Stimulated activated CD4-positive, alpha-beta T cell treated with anti-CD3 and anti-CD28 coated beads, Interleukin-1b, Interleukin-23, amount 100 ng/mL, for 1 hour (primary cell): ENCODE measurements at places on chromosomes 13 and 19.

- no peak for DNase-seq
Observed at GRCh38 chr13:52783943-52784342, 44.3 kb upstream of the CNMD start.

GRCh38 chr19:51158474-51159129, 16.5 kb downstream of the SIGLEC7 start:
- peak; percentile 33 for DNase-seq

- no peak for DNase-seq
Observed at GRCh38 chr19:4529924-4530522, 5.0 kb downstream of the PLIN5 start.

- DNase-seq = no peak
Observed at GRCh38 chr19:12350890-12351197, 14.6 kb downstream of the ZNF442 start.

GRCh38 chr19:54369082-54369687, 4.5 kb upstream of the LAIR1 start:
- DNase-seq = no peak

DNA sequence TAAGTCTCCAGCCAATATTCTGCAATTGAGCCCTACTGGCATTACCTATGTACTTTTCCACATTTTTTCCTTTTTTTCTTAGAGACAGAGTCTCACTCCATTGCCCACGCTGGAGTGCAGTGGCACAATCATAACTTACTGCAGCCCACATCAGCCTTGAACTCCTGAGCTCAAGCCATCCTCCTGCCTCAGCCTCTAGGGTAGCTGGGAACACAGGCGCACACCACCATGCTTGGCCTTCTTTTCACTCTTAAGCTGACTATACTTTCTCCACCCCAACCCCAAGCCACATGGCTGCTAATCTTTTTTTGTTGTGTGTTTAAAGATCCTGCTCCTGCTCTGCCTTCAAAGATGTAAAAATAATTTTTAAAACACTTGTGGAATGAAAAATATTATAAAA, 1.6 kb upstream of the LATS2 start:
- DNase-seq = no peak

DNA sequence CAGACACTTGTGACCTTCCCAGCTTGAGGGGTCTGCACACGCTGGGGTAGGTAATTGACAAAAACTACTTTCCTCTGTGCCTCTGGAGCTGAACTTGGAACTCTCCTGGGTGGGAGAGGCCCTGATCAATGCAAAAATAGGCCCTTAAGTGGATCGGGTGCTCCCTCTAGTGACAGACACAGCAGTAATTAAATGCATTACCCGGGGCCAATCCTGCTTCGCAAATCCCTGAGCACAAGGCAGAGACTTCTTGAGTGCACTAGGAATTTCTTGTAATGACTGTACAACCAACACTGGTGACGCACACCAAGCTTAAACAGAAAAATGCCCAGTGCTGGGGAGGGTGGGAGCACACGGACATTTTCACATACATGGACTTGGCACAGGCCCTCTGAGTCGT, 10.6 kb upstream of the UBE2S start:
- no peak for DNase-seq

DNA sequence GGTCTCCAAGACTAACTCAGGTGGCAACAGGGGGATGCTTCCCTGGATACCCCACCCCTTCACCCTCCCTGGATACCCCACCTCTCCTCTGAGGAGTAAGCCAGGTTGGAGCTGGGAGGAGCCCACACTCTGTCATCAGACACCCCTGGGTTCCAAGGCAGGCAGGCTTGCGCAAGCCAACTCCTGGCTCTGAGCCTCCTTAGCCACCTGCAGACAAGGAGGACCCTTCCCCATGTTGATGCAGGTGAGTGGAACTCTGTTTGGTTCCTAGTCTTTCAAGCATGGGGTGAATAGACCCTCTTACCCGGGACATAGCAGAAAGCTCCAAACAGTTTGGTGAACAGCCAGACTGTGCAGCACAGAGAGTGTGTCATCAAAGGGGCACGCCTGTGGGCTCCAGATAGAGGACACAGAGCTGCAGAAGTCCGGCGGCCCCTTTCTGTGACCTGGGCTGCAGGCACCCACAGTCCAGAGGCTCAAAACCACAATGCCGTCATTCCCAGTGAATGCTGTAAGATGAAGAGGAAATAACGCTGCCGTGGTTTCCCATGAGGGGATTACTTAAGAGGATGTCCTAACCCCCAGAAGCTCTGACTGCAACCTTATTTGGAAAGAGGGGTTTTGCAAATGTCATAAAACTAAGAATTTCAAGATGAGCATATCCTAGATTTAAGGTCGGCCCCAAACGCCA, 12.1 kb upstream of the HAS1 start:
- DNase-seq = no peak

- no peak for DNase-seq
Observed at GRCh38 chr13:24006520-24007248, 109.4 kb upstream of the C1QTNF9B start.

DNA sequence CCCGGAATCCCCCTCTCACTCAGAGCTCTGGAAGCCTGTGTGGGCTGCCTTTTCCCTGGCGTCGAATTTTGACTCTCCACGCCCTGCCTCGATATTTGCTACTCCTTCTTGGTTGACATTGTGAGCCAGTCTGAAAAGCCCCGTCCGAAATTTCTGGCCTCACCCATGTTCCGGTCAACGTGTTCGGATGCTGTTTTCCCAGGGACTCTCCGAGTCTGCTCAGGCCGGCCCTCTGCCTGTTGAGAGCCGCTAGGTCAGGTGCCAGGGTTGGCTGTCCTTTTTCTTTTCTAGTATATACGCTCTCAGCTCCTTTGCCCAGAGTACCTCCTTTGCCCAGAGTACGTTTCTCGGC, 6.8 kb upstream of the DGKH start:
- DNase-seq = no peak

DNA sequence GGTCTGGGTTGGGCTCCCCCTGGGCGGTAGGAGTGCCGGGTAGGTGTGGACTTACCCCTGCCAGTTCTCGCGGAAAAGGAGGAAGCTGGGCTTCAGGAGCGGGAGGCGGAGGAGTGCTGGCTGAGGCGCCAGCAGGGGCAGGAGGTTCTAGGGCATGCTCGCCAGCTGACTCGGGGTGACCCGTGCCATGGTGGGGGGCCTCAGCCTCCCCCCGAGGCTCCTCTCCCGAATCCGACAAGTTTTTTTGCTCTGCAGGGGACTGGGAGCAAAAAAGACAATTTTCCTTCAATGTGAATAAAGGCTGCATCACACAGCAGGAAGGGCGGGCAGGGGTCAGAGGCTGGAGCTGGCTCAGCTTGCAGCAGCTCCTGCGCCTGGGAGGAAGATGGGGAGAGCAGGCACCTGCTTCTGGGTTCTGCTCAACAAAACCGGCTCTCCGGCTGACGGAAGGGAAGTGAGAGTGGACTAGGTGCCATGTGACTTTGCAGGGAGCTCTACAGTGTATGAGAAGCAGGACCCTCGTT, 26.5 kb downstream of the RANBP3 start:
- DNase-seq = no peak

DNA sequence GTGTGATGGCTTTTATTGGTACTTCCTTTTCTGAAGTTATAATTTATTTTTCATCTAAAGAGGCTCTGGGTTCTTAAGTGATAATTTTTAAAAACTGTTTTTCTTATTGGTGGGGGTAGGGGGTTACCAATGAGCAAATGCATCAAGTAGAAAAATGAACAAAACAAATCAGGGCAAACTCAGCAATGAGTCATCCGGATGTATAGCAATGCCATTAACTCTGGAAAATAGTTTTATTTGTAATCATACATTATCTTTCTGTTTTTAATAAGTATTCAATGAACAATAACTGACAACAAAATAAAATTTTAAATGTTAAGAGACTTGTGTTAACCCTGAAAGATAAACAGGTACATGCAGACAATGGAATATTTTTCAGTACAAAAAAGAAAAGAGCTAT, 67.6 kb downstream of the UFM1 start:
- no peak for DNase-seq

- DNase-seq = no peak
Observed at GRCh38 chr13:20415694-20416107, 110.0 kb downstream of the CRYL1 start.

- no peak for DNase-seq
Observed at GRCh38 chr13:75798353-75799255, 162.5 kb downstream of the LMO7 start.

DNA sequence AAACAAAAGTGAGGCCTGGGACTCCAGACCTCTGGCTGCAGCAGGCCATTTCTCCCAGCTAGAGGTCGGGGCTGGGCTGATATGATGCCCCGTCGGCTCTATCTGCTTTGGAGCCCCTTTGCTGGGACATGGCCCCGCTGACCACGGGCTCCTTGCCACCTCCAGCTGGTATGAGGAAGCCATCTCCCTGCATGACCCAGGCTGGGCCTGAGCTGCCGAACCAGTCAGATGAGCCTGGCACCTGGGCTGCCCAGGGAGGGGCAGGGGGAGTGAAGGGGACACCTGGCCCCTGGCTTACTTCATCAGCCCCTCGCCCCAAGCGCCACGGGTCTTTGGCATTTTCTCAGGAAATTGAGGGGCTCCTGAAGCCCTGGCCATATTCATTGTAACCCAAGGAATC, 7.8 kb downstream of the ZSWIM4 start:
- DNase-seq = no peak

GRCh38 chr19:48656840-48657474, 11.0 kb upstream of the CA11 start:
- DNase-seq = no peak

GRCh38 chr13:20565115-20565736, 1.7 kb upstream of the IFT88 start:
- DNase-seq = no peak

- no peak for DNase-seq
Observed at GRCh38 chr13:49443357-49443703, 534 bp downstream of the CAB39L start.

DNA sequence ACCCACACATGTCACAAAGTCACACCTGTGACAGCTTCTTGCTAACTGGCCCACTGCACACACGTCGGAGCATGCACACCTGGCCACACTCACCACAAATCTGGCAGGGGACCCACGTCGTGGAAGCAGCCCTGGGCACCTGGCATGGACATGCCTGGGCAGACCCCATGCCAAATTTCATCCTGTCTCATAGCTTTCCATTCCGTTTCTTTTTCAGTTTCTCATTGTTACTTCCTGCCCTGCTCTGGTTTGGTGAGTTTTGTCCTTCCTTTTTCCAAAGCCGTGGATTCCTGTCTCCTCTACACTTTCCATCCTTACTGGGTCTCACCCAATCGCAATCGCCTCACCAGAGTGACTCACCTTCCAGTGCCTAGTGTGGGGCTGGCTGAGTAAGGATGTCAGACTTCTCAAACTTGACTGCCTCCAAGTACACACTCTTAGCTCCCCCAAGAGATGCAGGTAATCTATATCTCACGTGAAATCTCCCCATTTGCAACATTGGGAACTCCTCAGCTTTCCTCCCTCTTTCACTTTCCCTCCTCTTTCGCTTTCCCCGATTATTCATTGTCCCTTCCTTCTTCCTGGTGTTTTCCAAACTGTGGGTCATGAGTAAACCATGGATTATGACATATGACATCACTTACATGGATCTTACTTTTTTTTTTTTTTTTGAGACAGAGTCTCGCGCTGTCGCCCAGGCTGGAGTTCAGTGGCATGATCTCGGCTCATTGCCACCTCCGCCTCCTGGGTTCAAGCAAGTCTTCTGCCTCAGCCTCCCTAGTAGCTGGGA, 1.6 kb upstream of the BBC3 start:
- DNase-seq = no peak

GRCh38 chr19:16203256-16204004, 5.7 kb downstream of the AP1M1 start:
- DNase-seq = no peak

- no peak for DNase-seq
Observed at GRCh38 chr19:14183741-14184350, 22.1 kb downstream of the ADGRL1 start.

- no peak for DNase-seq
Observed at GRCh38 chr13:83248751-83249150, 633.5 kb downstream of the SLITRK1 start.

DNA sequence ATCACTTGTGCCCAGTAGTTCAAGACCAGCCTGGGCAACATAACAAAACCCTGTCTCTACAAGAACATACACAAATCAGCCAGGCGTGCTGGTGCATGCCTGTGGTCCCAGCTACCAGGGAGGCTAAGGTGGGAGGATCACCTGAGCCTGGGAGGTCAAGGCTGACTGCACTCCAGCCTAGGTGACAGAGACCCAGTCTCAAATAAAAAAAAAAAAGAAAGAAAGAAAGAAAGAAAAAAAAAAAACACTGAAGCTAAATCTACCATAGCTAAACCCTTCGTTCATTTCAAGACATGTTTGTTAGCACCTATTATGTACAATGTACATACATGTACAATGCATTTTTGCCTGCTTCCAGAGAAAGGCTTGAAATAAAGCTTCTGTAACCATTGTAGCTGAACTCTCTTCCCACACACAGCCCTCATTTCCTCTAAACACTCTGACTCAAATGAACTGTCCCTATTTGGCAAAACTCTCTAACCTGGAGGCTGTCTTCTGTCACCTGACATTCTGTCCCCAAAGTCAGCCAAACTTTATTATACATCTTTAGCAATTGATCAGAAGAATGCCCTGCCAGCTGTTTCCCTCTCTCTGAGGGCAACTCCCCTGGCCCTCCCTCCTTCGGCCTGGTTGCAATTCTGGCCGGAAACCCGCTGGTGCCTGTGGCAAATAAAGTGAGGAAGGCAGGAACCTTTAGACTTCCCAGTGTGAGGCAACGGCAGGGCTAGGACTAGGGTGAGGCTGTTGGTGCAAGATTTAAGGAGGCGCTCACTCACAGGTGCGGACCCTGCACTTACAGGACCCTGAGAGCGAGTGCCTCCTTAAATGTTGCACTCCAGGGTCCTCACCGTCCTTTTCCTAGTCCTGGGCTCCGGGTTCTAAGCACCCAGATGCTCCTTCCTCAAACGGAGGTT, 1.8 kb downstream of the ETHE1 start:
- no peak for DNase-seq

DNA sequence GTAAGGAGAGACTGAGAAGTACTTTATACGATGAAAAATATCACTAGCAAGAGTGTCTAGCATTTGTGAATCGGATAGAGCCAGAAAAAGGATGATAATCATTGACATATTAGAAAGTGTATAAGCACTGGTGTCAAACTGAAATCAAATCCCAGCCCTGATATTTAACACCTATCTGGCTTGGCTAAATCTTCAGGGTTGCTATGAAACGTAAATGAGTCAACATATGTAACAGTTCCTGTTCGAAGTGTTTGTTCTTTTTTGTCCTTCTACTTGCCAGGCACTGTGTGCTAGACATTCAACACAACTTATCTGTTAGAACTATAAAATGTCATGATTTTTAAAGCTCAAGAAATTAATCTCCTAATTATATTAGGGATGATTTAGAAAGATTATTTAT, 40.8 kb downstream of the SERPINE3 start:
- DNase-seq = no peak
